Bronchial epithelial cell (primary cell): ENCODE measurements at places on chromosomes 7 and 10. TPM values are rescaled to one million over a fixed set of nuclear protein-coding genes. Genes with fewer than 3 reads are reported as not detected.

TWIST1 gene
- total RNA-seq, result 9.0 and 23.7 TPM in 2 replicates

IFIT2 gene
- total RNA-seq, result 0.13 and 0.26 TPM in 2 replicates

AQP1 gene
- total RNA-seq, result under 0.01 TPM in 1 of 2 replicates, not detected in the other

GARIN1A gene
- total RNA-seq, result under 0.01 and 0.51 TPM in 2 replicates

SAMD9 gene
- 5.5 and 13.2 TPM in 2 replicates for total RNA-seq

ZNF736 gene
- total RNA-seq, result 8.7 and 9.7 TPM in 2 replicates

PPP1R9A gene
- total RNA-seq, result 0.79 and 1.0 TPM in 2 replicates

TTYH3 gene
- 5.8 and 12.3 TPM in 2 replicates for total RNA-seq

TMEM248 gene
- total RNA-seq, result 45.3 and 51.3 TPM in 2 replicates

AKR1D1 gene
- under 0.01 TPM in 1 of 2 replicates, not detected in the other for total RNA-seq

KIAA1549 gene
- 0.13 and 0.26 TPM in 2 replicates for total RNA-seq

SLC26A5 gene
- not detected in 2 replicates for total RNA-seq

PPA1 gene
- 196 and 350 TPM in 2 replicates for total RNA-seq

ALOX5 gene
- 0.13 and 0.26 TPM in 2 replicates for total RNA-seq

WNT8B gene
- total RNA-seq, result not detected in 2 replicates

HOXA5 gene
- total RNA-seq, result not detected in 2 replicates

DPP6 gene
- not detected in 2 replicates for total RNA-seq

GOLGA7B gene
- total RNA-seq, result under 0.01 and 0.26 TPM in 2 replicates

CFTR gene
- under 0.01 and 0.13 TPM in 2 replicates for total RNA-seq

FKBP6 gene
- total RNA-seq, result not detected in 2 replicates

TMEM120A gene
- total RNA-seq, result 21.6 and 34.7 TPM in 2 replicates
